ENCODE measurements at places on chromosomes 3 and 15. TPM values are rescaled to one million over a fixed set of nuclear protein-coding genes. Genes with fewer than 3 reads are reported as not detected.
A peak's percentile ranks its signal among the peaks of the same experiment; 100 is the strongest.

GNAT1 gene
- total RNA-seq, result 0.11 TPM

SLC24A5 gene
- not detected for total RNA-seq

DNA sequence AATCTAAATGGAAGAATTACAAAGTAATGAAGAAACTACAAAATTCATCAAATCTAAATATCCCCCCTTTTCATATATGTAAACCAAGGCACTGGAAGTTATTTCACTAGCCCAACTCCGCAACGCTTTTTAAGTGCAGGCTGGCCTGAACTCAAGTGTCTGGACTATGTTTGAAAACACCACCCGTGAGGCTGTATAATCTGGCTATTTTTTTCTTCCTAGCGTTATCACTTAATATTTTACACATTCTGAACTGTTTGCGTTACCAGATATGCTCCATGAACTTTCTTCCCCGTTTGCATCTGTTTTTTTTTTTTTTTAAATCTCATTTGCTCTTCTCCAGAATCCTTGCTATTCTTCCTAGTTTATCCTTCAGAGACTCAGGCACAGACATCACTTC is 619.5 kb upstream of the CBLB start:
- DNase-seq, result no peak

- peak; percentile 77 for DNase-seq
Observed at GRCh38 chr3:126197854-126198584, 17.6 kb upstream of the ALDH1L1 start.

DNA sequence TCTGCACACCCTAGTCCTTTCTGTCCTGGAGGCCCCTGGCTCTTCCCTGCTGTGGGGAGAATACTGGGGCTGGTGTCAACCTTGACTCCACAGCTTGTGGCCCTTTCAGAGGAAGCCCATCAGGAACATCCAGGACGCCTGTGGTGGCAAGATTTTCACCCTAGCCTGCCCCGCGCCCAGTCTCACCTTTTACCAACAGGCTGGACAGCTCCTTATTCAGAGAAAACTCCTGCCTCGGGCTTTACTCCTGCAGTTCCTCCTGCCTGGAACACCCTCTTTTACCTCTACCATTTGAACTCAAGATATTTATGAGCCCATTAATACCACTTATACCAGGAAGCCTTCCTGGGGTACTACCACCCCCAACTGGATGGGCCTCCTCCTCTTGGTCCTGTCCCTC is 2.7 kb upstream of the CACNA2D2 start:
- DNase-seq, result no peak

DNA sequence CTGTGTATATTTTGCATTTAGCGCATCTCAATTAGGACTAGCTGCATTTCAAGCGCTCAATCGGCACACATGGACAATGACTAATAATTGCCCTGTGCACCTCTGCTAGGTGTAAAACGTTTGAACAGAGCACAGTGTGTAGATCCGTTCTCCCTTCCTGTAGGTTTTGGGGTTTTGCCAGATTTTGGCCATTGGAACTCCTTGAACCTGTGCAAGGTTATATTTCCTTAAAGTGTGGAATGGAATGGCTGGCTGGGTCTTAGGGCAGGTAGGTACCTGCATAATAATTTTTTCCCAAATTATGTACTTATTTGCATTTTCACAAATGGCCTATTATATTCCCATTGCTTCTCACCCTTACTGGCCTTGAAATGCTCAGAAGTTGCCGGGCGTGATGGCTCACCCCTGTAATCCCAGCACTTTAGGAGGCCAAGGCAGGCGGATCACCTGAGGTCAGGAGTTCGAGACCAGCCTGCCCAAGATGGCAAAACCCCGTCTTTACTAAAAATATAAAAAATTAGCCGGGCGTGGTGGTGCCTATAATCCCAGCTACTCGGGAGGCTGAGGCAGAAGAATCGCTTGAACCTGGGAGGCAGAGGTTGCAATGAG is 777 bp downstream of the RNU5B-1 start:
- DNase-seq, result no peak

DNA sequence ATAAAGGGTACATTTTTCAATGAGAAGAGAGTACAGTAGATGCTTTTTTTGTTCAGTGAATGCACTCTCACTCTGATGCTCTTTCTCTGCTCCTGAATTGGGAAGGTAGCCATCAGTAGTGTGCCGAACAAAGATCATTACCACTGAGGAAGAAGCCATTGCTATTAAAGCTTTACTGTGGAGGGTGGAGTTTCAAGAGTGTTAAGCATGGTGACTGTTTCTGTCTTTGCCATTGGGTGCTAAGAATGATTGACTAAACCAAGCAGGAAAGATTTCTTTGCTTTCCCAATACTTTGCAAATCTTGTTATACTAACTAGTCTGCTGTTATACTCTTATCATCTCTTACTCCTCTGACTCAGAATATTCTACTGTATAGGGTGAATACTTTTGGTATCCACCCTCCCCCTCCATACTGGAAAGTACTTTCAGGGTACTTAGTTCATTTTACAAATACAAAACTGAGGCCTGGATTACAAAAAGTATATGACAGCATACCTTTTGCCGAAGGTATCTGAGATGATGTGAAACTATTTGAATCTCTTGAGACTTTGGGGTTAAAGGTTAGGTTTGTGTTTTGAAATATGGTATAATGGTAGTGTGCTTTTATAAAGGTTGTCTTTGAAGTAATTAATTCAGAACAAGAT is 1.7 kb downstream of the RAB11A start:
- DNase-seq, result no peak

- DNase-seq, result peak; percentile 72
Observed at GRCh38 chr3:52532517-52532837, 1.2 kb downstream of the NT5DC2 start.

DNA sequence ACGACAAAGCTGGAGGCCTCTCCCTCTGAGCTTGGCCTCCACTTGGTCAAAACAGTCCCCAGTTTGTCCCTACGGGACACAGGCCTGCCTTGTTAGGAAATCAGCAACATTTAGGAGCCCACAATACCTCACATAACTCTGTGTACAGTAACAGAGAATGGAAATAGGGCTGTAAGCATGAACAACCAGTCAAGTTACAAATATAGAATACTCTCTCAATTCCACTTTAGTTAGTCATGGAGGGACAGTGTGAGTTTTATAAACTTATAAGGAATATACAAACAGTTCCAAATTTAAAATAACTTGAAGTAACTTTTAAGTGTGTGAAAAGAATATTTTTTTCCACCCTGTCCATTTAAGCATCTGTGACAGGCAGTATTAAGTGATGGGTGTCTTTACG is 129.4 kb downstream of the PGPEP1L start:
- no peak for DNase-seq
